CD4-positive, alpha-beta T cell treated with Interleukin-15 for 1 hour (primary cell): ENCODE measurements at places on chromosomes 3 and 15.
A peak's percentile ranks its signal among the peaks of the same experiment; 100 is the strongest.

- no peak for DNase-seq
Observed at GRCh38 chr15:72140088-72140487, 21.9 kb downstream of the SENP8 start.

- no peak for DNase-seq
Observed at GRCh38 chr15:98844261-98844660, 163.3 kb downstream of the PGPEP1L start.

GRCh38 chr3:33007776-33008175 is 56.3 kb downstream of the CCR4 start:
- DNase-seq: no peak

- no peak for DNase-seq
Observed at GRCh38 chr15:96343113-96344059, 12.9 kb downstream of the NR2F2 start.

DNA sequence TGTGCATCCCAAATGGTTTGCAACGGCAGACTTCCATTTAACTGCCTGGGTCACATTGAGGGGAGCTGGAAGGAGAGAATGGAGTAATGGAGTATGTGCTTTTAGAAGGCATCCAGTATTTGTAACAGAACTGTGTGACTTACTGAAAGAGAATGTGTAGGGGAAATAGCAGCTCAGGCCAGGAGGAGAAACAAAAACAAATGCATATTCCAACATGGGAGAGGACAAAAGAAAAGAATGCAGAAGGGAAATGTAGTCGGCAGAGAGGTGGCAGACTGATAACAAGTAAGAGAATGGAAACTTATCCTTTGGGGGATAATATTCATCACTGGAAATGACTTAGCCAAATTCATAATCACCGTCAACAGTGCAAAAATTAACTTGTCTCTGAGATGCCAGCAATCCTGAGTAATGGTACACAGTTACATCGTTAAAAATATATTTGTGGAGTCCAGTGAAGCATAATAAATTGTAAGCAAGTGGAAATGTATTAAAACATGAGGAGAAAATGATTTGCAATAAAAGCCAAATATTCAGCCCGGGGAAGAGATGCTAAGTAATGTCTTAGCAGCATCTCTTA is 294.9 kb upstream of the SGO1 start:
- no peak for DNase-seq

DNA sequence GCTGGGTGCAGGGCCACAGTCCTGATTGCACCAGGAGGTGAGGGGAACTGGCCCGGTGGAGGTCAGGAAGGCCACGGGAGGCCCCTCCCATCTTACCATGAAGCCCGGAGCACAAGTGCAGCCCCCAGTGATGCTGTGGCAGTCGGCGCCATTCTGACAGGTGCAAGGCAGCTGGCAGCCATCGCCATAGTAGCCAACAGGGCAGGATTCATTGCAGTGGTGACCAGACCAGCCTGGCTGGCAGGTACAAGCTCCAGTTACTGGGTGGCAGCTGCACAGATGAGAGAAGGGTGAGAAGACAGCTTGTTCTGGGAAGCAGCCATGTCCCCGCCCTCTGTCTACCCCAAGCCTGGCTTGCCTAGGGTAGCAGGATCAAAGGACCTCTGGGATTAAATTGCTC is 88.2 kb downstream of the RAB11A start:
- no peak for DNase-seq

DNA sequence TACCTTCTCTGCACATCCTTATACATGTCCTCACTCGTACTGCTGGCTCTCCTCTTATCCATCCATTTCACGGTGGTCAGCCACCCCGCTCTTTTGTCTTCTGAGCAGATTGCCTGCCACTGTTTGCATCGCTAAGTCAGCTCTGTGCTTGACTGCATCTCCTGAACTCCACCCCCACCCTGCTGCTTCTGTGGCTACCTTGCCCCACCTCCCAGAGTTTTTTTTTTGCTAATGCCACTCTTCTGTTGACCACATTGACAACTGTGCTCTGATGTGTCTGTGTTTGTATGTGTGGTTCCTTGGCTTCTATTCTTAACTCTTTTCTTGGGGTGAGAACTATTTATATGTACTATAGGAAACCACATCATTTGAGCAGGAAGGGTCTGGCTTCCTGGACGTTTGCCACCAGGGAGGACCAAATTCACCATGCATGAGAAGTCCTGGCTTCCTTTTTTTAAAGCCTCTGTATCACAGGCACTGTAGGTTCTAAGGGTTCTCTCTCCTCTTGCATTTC is 12.8 kb upstream of the MTMR10 start:
- peak; percentile 64 for DNase-seq

GRCh38 chr15:31444844-31445243 is 118.2 kb downstream of the KLF13 start:
- DNase-seq: no peak

- DNase-seq: no peak
Observed at GRCh38 chr3:117435506-117435905, 725.9 kb downstream of the TUSC7 start.

DNA sequence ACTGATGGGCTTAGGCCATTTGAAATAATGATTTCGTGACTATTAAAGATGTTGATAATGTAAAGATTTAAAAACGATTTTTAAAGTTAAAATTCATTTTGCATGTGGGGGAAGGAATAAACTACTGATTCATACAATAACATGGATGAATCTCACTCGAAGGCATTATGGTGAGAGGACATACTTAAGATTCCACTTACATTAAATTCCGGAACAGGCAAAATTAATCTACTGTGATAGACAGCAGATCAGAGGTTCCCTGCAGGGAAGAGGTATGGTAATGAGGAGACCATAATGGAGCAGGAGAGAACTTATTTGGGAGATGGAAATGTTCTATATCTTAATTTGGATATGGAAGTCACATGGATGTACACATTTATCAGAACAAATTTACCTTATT is 28.4 kb upstream of the RAB6B start:
- DNase-seq: no peak
